CD4-positive, alpha-beta memory T cell (primary cell): ENCODE measurements at places on chromosomes 2 and 18.

DNA sequence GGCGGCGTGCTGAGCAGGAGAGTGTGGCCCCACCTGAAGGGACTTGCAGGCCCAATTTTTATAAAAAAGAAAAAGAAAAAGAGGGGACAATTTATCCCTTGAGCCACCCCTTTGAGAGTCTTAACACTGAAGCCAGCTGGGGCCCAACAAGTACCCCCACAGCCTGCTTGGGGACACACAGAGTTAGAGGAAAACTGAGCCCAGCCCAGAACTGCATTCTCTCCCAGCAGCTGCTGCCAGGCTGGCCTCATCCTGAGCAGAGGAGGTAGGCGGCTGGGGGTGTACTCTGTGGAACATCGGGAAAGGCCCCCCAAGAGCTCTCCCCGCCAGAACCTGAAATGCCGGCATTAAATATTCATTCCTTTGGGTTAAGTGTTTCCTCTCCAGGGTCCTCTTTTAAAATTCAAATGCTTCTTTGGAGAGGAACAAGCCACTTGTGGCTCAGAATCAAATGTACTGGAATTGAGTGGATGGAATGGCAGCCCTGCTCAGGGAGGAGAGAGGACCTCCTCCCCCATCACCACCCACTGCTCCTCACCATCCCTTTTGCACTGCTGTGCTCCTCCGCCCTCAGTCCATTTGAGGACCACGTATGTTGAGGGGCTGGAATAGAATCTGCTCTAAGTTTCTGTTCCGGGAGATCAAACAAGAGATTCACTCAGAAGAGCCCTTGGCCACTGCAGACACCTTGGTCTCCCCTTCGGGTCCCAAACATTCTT, 45.6 kb downstream of the C1QL2 start:
- no peak for DNase-seq

GRCh38 chr2:14635391-14635871, 2.9 kb downstream of the LRATD1 start:
- no peak for DNase-seq

GRCh38 chr2:216661051-216661450, 27.8 kb downstream of the IGFBP2 start:
- DNase-seq: no peak

DNA sequence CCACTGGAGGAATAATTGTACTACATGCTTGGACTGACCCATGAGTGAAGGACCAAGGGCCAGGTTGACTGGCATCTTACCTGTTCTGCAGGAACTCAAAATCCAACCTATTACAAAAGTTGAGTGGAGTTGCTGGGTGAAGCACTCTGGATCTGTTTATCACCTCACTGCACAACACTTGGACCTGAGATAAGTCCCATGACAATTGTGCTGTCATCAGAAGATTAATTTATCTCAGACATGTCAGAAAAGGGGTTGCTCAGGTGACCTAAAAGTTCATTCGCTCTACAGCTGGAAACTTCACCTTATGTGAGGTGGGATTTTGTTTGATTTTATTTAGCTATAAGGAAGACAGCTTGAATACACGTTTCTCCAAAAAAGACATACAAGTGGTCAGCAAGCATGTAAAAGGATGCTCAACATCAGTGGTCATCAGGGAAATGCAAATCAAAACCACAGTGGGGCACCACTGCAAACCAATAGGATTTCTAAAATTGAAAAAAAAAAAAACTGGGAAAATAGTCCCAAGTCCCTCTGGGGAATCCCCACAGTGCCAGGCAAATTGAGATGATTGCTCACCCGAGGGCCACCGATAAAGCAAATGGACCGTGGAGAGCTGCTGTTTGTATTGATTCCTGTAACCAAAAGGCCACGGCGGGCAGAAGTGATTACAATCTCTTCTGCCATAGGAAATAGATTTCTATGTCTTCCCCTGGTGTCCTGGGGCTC, 65.8 kb upstream of the SLC35F5 start:
- DNase-seq: no peak

GRCh38 chr2:228845162-228845925, 425.7 kb downstream of the PID1 start:
- DNase-seq: no peak

DNA sequence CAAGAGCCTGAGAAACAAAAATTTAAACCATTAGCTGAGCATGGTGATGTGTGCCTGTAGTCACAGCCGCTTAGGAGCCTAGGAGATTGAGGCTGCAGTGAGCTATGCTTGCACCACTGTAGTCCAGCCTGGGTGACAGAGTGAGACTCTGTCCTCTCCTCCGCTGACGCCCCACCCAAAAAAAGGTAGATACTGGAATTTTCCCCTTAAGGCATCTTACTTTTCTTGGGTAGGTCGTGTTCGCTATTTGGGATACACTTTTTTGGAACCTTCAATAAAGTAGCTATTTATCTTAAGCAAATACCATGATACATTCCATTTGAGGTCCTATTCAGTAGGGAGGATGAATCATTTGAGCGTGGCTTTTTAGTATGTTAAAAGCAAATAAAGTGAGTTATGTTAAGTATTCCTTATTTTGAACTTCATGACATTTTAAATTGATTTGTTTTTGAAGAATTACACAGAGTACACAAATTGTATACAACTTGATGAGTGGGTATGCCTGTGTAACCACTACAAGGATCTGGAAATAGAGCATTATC, 38.7 kb downstream of the RALBP1 start:
- DNase-seq: no peak

DNA sequence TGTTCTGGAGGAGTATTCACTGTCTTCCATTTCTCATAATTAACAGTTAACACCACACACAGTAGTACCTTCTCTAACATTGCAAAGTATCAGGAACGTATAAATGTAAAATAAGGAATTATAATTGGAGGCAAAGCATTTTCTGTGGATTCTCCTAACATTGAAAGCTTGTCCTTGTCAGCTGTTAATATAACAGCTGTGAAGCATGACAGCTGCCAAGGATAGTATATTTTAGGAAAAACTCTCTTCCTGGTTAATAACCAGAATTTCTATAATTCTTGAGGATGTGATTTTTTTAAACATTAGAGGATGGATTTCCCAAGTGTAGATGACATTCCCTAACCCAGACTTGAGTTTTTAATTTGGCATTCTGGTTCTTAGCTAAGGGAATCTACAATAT, 110.3 kb downstream of the EPC2 start:
- no peak for DNase-seq

GRCh38 chr2:173077506-173078177, 2.0 kb downstream of the MAP3K20 start:
- no peak for DNase-seq

GRCh38 chr2:201208563-201209252, 25.8 kb downstream of the CASP10 start:
- no peak for DNase-seq

GRCh38 chr2:122210065-122210464, 454.6 kb downstream of the TSN start:
- no peak for DNase-seq

GRCh38 chr18:38028946-38029345, 463.3 kb upstream of the CELF4 start:
- no peak for DNase-seq

DNA sequence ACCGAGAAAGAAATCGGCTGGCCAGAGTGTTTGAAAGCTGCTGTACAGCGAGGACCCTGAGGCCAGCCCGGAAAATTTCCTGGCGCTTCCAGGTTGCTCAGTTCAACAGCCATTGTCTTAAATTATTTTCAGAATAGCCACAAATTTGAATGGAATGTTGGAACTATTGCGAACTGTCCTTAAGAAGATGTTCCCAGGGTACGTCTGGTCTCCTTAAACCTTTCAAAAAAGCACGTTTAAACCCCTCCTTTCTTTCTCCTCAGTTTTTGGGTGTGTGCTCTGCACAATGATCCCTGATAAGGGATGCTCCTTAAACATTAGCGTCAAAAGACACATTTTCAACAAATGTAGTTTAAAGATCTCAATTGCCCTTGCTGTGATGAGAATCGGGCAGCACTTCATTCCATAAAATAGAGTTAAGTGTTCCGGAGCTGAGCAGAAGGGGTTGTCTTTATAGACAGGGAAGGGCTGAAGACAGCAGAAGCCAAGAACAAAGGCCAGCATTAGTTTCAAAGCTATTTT, 14.5 kb upstream of the LPIN2 start:
- DNase-seq: no peak

GRCh38 chr2:171406044-171406443, 27.7 kb downstream of the METTL8 start:
- no peak for DNase-seq

GRCh38 chr18:14085770-14086457, 46.3 kb downstream of the ZNF519 start:
- DNase-seq: no peak

DNA sequence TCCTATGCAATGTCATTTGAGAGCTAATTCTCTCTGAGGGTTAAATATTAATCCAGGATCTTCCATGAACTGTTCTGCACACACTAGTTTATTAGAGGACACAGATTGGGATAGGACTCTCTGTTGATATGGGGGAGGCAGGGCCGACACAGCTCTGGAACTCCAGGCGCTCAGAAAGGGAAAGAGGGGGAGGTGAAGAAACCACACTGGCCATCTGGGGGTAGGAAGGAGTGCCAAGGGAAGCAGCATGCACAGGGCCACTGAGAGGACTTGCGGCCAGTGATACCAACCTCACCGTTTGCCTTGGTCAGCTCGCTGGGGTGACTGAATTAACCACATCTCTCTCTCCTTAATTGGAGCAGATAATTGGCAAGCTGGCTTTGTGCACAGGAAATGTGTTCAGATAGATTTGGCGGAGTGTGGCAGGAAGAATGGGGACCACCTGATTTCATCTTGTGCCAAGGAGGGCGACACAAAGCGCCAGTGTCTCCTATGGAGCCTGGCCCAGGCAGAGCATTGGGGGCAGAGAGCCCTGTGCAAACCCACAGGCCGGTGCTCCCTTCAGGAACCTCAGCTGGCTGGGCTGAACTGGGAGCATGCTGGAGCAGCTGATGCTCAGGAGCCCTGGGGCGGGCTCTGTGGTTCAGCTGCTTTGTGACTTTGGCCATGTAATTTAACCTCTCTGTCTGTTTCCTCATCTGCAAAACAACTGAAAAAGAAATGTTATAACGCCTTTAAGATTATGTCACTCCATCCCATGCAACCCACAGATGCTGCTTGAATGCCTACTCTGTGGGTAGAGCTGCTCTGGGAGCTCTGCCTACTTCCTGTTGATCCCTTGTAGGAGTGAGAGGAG, 114.7 kb upstream of the STON1 start:
- no peak for DNase-seq

GRCh38 chr2:192288295-192288694, 93.6 kb upstream of the TMEFF2 start:
- DNase-seq: no peak

GRCh38 chr2:210611466-210611865, 55.1 kb downstream of the CPS1 start:
- no peak for DNase-seq

DNA sequence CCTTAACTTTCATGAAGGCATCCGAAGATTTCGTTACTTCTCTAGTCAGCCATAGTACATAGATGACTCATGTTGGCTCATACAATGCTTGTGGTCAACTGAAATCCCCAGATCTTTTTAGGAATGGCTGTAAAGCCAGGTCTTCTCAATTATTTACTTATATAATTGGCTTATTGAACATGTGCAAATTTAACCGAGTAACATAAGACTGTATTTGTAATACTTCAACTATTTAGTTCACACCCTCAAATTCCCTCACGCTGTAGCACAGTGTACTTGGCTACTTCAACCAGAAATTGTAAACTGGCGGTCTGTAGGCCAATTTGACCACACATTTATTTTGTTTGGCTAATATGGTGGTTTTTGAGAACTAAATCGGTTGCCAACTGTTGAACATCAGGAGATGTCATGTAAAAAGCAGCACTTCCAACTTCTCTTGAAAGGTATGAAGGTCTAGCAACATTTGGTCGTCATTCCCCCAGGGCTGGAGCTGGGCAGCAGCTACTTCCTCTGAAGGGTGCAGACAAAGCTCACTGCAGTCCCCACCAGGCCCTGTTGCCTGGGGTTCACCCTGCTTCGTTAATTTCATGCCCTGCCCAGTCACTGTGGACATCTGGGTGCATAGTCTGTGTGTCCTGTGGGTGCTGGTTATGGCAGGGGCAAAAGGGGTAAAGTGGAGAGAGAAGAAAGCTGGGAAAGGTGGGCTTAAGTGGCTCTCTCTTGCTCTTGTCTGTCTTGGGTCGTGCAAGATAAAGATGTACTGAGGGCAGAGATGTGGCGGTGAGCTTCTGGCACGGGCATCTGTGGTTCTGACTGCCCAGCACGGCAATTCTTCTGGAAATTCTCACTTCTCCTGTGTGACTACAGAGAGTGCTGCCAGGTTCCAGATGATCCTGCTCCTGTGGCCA, 3.2 kb upstream of the SH3RF3 start:
- no peak for DNase-seq

GRCh38 chr18:3845161-3845560, 395.2 kb downstream of the TGIF1 start:
- no peak for DNase-seq

GRCh38 chr18:72808680-72809079, 59.1 kb downstream of the NETO1 start:
- no peak for DNase-seq

GRCh38 chr2:132884705-132885104, 214.7 kb upstream of the LYPD1 start:
- DNase-seq: no peak

GRCh38 chr2:123563515-123563914, 461.6 kb upstream of the CNTNAP5 start:
- DNase-seq: no peak
